ENCODE measurements at places on chromosomes 1 and 21.

DNA sequence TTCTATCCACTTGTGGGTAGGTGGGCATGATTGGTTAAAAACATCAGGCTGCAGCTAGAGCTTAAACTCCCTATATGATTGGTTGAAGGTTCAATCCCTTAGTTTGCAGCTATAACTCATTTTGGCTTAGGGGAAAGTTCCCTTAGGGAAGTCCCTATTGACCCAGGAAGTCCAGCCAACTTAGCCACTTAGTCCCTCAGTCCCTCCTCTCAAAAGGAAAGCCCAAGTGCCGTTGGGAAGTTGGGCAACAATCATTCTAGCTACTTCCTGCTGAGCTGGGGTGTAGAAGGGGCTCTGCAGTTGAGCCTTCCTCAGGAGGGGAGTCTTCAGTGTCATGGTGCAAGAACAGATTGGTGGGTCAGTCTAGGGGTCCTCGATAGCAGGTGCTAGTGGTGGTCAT, 12.2 kb downstream of the MSTO1 start:
- DNase-seq, result no peak

GRCh38 chr1:47644212-47644573, 206.3 kb downstream of the FOXD2 start:
- DNase-seq, result no peak

DNA sequence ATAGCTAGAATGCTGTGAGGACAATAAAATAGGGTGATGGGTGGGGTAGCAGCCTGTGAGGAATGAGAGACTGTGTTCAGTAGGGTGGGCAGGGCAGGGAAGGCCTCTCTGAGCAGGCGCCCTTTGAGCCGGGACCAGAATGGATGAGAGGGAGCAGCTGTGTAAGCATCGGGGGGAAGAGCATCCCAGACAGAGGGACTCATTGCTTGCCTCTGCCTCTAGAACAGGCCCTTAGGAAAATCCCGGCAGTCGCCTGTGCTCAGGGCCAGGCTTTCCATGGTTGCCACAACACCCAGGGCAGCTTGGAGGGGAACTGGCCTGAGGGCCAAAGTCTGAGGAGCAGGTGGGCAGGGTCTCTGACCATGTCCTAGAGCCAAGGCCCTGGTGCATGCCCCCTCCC, 774 bp downstream of the SLC2A7 start:
- DNase-seq, result no peak

GRCh38 chr1:172497230-172497629, 35.7 kb upstream of the SUCO start:
- DNase-seq, result no peak

GRCh38 chr1:160137216-160137862, 14.1 kb upstream of the ATP1A4 start:
- no peak for DNase-seq

GRCh38 chr1:59271561-59272260, 25.2 kb upstream of the FGGY start:
- no peak for DNase-seq

- no peak for DNase-seq
Observed at GRCh38 chr1:27397749-27398148, 5.3 kb downstream of the GPR3 start.

DNA sequence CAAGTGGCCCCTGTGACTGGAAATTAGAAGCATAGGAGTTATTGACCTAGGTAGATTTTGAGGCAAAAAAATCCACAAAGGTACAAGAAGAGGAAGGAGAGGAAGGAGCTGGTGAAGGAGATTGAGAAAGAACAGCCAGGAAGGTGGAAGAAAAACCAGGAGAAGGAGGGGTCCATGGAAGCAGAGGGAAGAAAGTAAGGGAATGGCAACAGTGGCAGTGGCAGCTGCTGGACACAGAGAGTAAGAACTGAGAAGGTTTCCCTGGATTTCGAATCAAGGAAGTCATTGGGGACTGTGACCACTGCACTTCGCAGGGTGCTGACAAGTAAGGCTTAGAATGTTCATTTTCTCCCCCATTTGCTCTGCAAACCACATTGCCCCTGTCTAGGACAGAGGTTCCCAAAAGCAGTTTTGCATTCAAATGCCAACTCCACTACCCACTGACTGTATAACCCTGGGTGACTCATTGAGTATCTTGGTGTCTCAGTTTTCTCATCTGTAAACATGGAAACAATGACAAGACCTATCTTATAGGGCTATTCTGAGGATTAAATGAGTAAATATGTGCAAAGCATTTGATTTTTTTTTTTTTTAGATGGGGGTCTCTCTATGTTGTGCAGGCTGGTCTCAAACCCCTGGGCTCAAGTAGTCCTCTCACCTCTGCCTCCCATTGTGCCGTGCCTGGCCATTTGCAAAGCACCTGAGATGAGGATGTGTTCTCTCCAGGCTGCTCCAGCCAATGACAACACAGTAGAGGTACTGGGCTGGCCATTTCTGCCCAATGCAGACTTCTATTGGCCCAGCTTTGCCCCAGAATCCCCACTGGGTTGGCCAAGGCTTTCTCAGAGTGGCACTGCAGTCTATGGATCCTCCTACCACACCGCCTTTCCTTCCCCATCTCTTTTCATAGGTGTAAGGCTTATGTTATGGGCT, 9.3 kb upstream of the CAPN2 start:
- DNase-seq, result no peak

- no peak for DNase-seq
Observed at GRCh38 chr1:210464519-210465039, 135.9 kb downstream of the HHAT start.

DNA sequence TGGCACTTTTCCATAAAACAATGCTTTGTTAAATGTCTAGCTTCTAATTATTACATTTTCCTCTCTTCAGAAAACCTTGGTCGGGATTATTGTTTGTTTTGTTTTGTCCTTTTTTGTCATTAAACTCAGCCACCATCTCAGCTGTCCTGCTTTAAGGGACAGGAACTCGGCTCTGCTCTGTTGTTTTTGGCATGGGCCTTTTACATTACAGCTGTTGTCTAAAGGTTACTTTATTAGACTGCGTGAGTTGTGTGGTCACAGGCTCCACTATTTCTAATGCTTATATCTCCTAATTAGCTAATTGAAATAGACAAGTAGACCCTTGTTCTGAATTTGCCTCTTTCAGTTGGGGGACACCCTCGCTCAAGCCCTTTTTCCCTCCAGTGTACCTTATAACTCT, 1.6 kb downstream of the PALMD start:
- DNase-seq, result peak; percentile 30

GRCh38 chr1:111733183-111733991, 5.8 kb downstream of the INKA2 start:
- peak; percentile 80 for DNase-seq

- DNase-seq, result no peak
Observed at GRCh38 chr1:201264072-201264471, 19.2 kb upstream of the PKP1 start.

DNA sequence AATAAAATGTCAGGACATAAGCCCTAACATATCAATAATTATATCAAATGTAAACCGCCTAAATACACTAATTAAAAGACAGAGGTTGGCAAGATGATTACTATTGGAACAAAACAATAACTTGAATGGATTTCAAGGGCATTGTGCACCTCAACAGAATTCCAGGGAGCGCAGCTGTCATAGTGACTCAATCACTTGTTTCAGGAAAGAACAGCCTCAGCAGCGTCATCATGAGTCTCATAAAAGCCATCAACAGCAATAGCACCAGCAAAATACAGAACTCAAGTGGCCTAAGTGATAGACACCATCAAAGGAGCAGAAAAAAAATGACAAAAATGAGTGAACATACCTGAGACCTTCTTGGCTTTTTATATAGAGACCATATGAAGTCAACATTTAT, 632.7 kb upstream of the NR5A2 start:
- no peak for DNase-seq

DNA sequence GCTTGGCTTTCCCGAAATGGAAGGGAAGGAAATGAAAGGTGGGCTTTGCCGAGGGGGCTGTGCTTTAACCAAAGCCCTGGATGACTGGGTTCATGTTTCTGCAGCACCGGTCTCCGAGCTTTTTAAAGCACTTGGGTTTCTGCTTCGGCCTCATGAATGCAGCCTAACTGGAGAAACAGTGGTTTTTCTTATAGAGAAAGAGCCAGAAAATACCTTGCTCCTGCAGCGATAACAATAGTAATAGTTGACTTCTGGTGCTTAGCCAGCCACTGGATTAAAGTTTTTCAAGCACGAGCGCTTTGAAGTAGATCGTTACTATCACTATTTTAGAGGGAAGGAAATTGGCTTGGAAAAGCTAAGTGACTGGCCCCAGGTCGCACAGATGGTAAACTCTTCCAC, 500 bp upstream of the DOCK7 start:
- no peak for DNase-seq

GRCh38 chr1:9588551-9589143, at the start of gene TMEM201:
Gene TMEM201 (plus strand): TSS chr1:9588911. CDS start chr1:9588931, 20 bp downstream.
- DNase-seq, result peak; percentile 90

- no peak for DNase-seq
Observed at GRCh38 chr21:31788581-31788980, 56.7 kb upstream of the SCAF4 start.
